Sigmoid colon (tissue), 7 donors: ENCODE measurements at places on chromosomes 12 and 14. TPM values are rescaled to one million over a fixed set of nuclear protein-coding genes. Genes with fewer than 3 reads are reported as not detected.

GRCh38 chr12:52023182-52023975 lies 16.6 kb downstream of the TAMALIN start:
- H3K4me3 ChIP-seq, result peak overlapping the region; percentile 49
- H3K27ac ChIP-seq, result peak overlapping the region; percentile 41
- H3K4me1 ChIP-seq, result peaks cover 47% of the 10 kb centered on the region
- no peaks in the 10 kb centered on the region for H3K36me3 ChIP-seq
- DNase-seq, result peak; percentile 94

GRCh38 chr12:66119229-66119869 lies 11.2 kb downstream of the LLPH start:
- peaks cover 12% of the 10 kb centered on the region for H3K36me3 ChIP-seq
- H3K4me1 ChIP-seq, result no peaks in the 10 kb centered on the region
- DNase-seq, result no peak
- no peaks in the 10 kb centered on the region for H3K27me3 ChIP-seq
- H3K4me3 ChIP-seq, result no peak overlapping the region

- H3K4me1 ChIP-seq, result no peaks in the 10 kb centered on the region
- H3K36me3 ChIP-seq, result no peaks in the 10 kb centered on the region
- no peak overlapping the region for H3K4me3 ChIP-seq
- no peak overlapping the region for H3K27ac ChIP-seq
- no peak for DNase-seq
- peaks cover 8% of the 10 kb centered on the region for H3K27me3 ChIP-seq
Measured at GRCh38 chr12:131589966-131590365, 120.9 kb upstream of the SFSWAP start.

DNA sequence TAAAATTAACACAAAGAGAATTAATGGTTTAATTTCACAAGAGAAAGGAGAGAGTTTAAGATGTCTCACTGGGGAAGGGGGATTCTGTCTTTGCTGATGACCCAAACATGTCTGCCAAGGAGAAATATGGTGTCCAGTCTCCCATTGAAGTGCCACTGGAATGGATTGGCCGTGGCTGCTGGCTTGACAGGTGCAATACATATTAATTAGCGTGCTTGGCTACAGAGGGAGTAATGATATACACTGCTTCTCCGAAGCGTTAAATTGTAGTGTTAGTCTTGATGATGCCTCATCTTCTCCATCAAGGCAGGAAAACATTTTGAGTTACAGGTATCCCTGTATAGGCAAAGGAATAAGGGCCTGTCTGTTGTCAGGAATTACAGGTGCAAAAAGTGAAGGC lies 393.4 kb upstream of the TMPO start:
- no peak overlapping the region for H3K4me3 ChIP-seq
- no peak overlapping the region for H3K27ac ChIP-seq
- no peak for DNase-seq
- peaks cover 12% of the 10 kb centered on the region for H3K4me1 ChIP-seq
- H3K36me3 ChIP-seq, result no peaks in the 10 kb centered on the region
- H3K27me3 ChIP-seq, result no peaks in the 10 kb centered on the region

The CRIP1 gene
- 10.5 TPM for total RNA-seq

GRCh38 chr12:91225316-91225715 lies 42.7 kb upstream of the DCN start:
- H3K36me3 ChIP-seq, result no peaks in the 10 kb centered on the region
- no peak overlapping the region for H3K27ac ChIP-seq
- no peak overlapping the region for H3K4me3 ChIP-seq
- no peaks in the 10 kb centered on the region for H3K27me3 ChIP-seq
- H3K4me1 ChIP-seq, result no peaks in the 10 kb centered on the region

DNA sequence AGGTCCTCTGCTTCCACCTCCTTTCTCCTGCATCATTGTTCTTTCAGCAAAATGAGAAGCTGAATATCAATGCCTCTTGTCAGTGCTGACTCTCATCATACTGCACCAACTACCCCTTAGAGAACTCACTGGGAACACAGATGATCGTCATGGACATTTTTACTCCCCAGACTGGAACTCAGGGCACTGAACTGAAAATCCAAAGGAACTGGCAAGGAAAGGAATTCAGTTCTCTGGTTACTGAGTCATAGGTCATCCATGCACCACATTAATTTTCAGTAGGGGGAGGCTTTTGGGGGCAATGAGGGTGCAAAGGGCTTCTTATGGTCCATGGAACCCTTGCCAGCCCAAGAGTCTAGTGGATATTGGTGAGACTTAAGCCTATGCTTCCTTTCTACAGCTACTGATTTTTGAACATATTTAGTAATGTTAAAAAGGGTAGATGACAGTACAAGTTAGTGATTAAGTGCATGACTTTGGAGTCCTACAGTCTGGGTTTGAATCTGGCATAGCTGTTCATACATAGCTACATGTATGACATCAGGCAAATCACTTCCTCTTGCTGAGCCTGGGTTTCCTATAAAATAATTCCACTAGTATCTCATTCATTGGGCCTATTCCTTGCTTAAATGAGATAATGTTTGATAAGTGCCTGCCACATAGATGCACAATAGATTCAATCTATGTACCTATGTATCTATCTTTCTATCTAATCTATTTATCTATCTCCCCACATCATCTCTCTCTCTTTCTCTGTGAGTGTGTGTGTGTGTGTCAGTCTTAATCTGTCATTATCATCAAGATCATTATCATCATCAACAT lies 29.2 kb downstream of the BBS10 start:
- no peaks in the 10 kb centered on the region for H3K27me3 ChIP-seq
- H3K4me3 ChIP-seq, result no peak overlapping the region

DNA sequence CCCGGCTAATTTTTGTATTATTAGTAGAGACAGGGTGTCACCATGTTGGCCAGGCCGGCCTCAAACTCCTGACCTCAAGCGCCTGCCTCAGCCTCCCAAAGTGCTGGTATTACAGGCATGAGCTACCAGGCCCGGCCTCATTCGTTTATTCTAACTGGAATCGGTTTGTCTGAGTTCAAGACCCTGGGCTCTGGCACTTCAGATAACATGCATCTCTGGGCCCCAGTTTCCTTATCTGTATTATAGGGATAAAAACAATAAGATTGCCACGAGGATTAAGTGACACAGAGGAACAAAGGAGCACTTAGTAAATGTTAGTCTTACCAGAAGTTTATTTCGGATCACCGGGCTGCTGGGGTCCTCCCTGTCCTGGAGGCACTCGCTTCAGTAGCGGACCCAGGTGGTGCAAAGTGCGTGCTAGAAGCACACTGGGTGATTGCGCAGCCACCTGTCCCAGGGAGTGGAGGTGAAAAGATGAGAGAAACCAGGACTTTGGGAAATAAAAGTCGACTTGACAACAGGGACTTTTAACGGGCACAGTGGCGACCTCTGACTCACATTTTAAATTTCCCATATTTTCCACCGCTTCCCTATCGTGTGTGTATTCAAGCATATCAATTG lies 37.5 kb downstream of the ACACB start:
- H3K36me3 ChIP-seq, result no peaks in the 10 kb centered on the region
- peak overlapping the region; percentile 80 for H3K4me3 ChIP-seq
- peak overlapping the region; percentile 94 for H3K27ac ChIP-seq
- DNase-seq, result peak; percentile 74

- H3K36me3 ChIP-seq, result no peaks in the 10 kb centered on the region
- H3K4me1 ChIP-seq, result no peaks in the 10 kb centered on the region
- no peak overlapping the region for H3K27ac ChIP-seq
- no peak for DNase-seq
- H3K4me3 ChIP-seq, result no peak overlapping the region
Measured at GRCh38 chr12:65532764-65533163, 254.3 kb downstream of the MSRB3 start.

GRCh38 chr12:66768293-66768692 lies 89.4 kb upstream of the GRIP1 start:
- no peaks in the 10 kb centered on the region for H3K36me3 ChIP-seq
- H3K4me1 ChIP-seq, result no peaks in the 10 kb centered on the region
- DNase-seq, result no peak

The FOXN4 gene
- total RNA-seq, result 1.9 TPM

The CAPZA3 gene
- not detected for total RNA-seq

DNA sequence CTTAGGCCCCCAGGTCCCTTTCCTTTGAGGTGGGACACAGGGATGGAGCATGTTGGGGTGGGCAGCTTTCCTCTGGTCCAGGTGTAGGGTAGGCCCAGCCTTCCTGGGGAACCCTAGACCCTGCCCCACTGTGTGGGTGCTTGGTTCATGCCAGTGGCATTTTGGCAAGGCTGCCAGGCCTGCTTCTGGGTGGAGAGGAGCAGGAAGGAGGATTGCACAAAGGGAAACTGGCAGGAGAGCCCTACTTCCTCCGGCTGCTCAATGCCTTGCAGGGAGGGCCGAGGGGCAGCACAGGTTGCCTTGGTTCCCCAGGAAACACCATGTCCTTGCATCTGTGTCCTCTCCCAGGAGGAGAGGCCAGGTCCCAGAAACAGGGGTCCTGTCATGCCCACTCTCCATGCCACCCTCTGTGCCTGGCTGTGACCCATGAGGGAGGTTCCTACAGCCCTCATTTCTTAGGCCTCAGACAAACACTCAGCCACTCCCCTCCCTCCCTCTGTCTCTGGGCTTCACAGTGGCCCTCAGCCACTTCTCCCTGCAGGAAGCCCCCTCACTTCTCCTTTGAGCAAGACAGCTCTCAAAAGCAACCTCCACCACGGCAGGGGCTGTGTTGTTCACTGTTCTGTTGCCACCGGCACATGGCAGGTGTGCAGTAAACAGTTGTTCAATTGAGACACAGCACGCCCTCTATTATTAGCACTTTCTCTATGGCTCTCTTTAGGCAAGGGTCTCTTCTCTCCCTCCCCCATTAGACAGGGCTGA lies 6.8 kb upstream of the KRT80 start:
- peak overlapping the region; percentile 28 for H3K27ac ChIP-seq
- H3K36me3 ChIP-seq, result no peaks in the 10 kb centered on the region
- no peak overlapping the region for H3K4me3 ChIP-seq
- H3K27me3 ChIP-seq, result no peaks in the 10 kb centered on the region
- no peak for DNase-seq
- H3K4me1 ChIP-seq, result no peaks in the 10 kb centered on the region

- peak overlapping the region; percentile 73 for H3K27ac ChIP-seq
- DNase-seq, result no peak
- peaks cover 76% of the 10 kb centered on the region for H3K4me1 ChIP-seq
- no peak overlapping the region for H3K4me3 ChIP-seq
- no peaks in the 10 kb centered on the region for H3K27me3 ChIP-seq
- H3K36me3 ChIP-seq, result no peaks in the 10 kb centered on the region
Measured at GRCh38 chr12:11723993-11724392, 74.5 kb downstream of the ETV6 start.

DNA sequence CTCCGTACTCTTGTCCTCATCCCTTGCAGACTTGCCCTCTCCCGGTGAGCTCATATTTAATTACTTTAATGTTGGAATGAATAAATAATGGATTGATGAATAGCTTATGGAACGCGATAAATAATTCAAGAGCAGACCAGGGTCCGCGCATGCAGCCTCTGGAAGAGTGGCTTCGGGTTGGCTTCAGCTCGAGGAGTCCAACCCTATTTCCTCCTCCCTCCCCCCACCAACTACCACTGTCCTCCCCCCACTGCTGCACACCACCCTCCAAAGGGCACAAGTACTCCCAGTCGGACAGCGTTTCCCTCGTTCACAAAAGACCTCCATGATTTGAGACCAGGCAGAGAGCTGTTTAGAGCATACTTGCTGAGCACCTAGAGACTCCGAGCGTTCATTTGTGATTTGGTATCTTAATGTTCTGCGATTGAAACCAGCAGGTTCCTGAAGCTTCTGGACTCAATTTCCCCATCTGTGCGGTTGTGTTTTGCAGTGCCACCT lies 647 bp upstream of the SIX1 start:
- peaks cover 41% of the 10 kb centered on the region for H3K4me1 ChIP-seq
- DNase-seq, result no peak
- no peak overlapping the region for H3K27ac ChIP-seq
- peaks cover 94% of the 10 kb centered on the region for H3K27me3 ChIP-seq
- no peaks in the 10 kb centered on the region for H3K36me3 ChIP-seq

DNA sequence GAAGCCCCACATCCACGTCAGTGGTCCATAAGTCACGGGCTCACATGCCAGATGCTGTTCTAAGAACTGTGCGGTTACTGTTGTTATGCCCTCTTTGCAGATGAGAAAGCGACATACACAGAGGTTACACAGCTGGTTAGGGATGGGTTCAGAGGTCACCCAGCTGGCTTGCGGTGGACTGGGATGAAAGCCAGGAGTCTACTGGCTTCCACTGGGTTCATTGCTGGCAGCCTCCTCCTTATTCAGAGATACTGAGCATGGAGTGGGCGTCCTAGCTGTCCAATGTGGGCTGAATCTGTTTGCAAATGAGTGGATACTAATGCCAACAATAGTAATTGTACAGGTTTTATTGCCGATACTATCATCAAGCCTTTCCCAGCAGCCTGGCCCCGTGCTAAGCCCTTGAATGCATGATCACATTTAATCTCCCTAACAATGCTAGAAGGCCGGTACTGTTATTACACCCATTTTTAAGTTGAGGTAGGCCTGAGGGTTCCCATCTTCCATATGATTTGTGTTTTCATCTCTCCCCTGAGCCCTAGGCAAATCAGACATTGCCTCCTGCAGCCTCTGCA lies 129.1 kb downstream of the PLXNC1 start:
- no peak for DNase-seq
- no peak overlapping the region for H3K4me3 ChIP-seq
- no peak overlapping the region for H3K27ac ChIP-seq
- no peaks in the 10 kb centered on the region for H3K4me1 ChIP-seq
- H3K36me3 ChIP-seq, result no peaks in the 10 kb centered on the region
- H3K27me3 ChIP-seq, result no peaks in the 10 kb centered on the region

The ANKS1B gene
- 41.7 TPM for total RNA-seq

GRCh38 chr12:47551426-47551851 lies 154.4 kb downstream of the RPAP3 start:
- no peak for DNase-seq
- H3K27me3 ChIP-seq, result no peaks in the 10 kb centered on the region
- H3K4me3 ChIP-seq, result no peak overlapping the region
- no peak overlapping the region for H3K27ac ChIP-seq

The ERO1A gene
- total RNA-seq, result 24.3 TPM

GRCh38 chr14:102516531-102517391 lies 7.2 kb upstream of the ANKRD9 start:
- H3K36me3 ChIP-seq, result no peaks in the 10 kb centered on the region
- peak overlapping the region; percentile 72 for H3K27ac ChIP-seq
- peaks cover 9% of the 10 kb centered on the region for H3K4me1 ChIP-seq
- peak; percentile 78 for DNase-seq

- H3K4me1 ChIP-seq, result no peaks in the 10 kb centered on the region
- peak; percentile 87 for DNase-seq
- no peaks in the 10 kb centered on the region for H3K36me3 ChIP-seq
Measured at GRCh38 chr12:2129076-2129475, 76.3 kb downstream of the CACNA1C start.

DNA sequence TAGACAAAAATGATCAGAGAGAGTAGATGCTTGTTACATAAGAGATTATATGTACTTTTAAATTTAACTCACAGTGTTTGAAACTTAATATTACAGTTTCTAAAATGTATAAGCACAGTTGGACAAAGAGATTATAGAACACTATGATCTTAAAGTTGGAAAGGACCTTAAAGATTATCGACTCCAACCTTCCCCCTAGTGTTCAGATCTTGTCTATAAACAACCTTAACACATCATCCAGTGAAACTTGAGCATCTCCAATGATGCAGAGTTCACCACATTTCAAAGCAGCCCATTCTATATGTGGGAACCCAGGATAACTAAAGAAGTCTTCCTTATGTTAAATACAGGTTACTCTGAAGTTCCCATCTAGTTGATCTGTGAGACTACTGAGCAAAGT lies 480.8 kb downstream of the RMST start:
- no peak overlapping the region for H3K4me3 ChIP-seq
- H3K36me3 ChIP-seq, result no peaks in the 10 kb centered on the region
- no peak for DNase-seq
- H3K4me1 ChIP-seq, result peaks cover 6% of the 10 kb centered on the region
- no peak overlapping the region for H3K27ac ChIP-seq

GRCh38 chr12:85281636-85282312 lies 1.8 kb downstream of the ALX1 start:
- H3K4me3 ChIP-seq, result no peak overlapping the region
- no peak overlapping the region for H3K27ac ChIP-seq
- peaks cover 98% of the 10 kb centered on the region for H3K27me3 ChIP-seq
- no peaks in the 10 kb centered on the region for H3K4me1 ChIP-seq
- no peak for DNase-seq
